ENCODE measurements at places on chromosomes 1 and 21.

- no peak for DNase-seq
Observed at GRCh38 chr1:219712506-219712905, 99.6 kb upstream of the ZC3H11B start.

- no peak for DNase-seq
Observed at GRCh38 chr1:61609040-61609439, 115.9 kb downstream of the TM2D1 start.

GRCh38 chr1:39269791-39270342 lies 65.4 kb downstream of the MACF1 start:
- no peak for DNase-seq

DNA sequence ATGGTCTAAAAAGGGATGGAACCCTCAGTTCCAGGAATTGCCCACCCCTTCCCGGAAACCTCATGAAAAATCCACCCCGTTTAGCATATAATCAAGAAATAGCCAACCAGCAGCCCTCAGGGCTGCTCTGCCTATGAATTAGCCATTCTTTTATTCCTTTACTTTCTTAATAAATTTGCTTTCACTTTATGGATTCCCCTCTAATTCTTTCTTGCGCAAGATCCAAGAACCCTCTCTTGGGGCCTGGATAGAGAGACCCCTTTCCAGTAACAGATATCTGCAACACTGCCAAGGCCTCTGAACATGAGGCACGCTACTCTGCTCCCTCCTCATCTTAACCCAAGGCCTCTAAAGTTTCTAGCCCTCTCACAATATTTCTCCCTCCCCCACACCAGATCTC lies 58.9 kb upstream of the POU2F1 start:
- DNase-seq: no peak

DNA sequence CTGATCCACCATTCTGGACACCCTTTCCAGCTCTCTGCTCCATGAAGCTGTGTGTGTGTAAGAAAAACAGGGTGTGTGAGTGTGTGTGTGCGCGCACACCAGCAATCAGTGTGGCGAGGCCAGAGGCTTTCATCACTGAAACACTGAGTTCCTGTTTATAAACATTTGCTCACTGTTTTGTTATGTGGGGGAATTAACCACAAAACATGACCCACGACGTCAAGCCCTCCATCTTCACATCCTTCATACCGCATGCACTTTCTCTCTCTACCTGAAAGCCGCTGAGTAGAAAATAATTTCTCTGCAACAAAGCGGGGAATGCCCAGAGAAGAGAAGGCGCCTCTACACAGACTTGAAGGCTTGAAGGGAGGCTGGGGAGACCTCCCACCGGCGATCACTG lies 148.9 kb upstream of the IRF2BP2 start:
- no peak for DNase-seq

GRCh38 chr1:53681977-53682685 lies 56.8 kb downstream of the GLIS1 start:
- DNase-seq: no peak

Data from activated CD4-positive, CD25-positive, alpha-beta regulatory T cell (primary cell).